Fibroblast of skin of right biceps (primary cell): ENCODE measurements at places on chromosomes 5 and 9.

GRCh38 chr5:79829260-79829659 is 139.6 kb downstream of the CMYA5 start:
- DNase-seq, result no peak

- DNase-seq, result no peak
These were observed 208.8 kb downstream of the SAXO1 start for GRCh38 chr9:18824095-18824666.

DNA sequence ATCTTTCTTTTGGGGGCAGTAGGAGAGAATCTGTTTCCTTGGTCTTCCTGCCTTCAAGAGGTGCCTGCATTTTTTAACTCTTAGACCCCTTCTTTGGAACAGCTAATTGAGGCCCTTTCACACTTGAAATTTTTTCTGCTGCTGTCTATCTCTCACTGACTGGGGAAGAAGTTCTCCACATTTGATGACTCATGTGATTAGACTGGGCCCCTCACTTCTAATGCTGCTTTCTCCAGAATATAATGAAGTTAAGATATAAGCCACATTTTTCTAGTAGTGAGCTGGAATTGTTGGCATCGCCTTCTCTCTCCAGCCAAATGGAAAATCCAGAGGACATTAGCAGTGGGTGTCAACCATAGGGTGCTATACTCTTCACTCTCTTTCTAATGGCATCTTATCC is 12.4 kb downstream of the ZNF474 start:
- peak; percentile 92 for DNase-seq

DNA sequence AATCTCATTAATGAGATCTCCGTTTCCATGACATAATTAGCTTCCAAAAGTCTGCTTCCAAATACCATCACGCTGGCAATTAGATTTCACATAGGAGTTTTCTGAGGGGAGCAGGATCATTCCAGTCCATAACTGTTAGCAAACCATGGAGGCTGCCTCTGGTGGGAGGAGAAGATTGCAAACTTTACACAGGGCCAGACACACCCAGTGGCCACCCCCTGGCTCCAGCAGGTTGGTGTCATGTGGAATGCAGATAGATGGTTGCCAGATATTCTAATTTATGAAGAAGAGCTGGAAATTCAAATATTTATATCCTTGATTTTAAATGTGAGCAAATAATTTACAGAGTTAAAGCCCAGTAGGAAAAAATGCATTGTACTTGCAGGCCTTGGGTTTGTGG is 164.2 kb downstream of the ICE1 start:
- no peak for DNase-seq

DNA sequence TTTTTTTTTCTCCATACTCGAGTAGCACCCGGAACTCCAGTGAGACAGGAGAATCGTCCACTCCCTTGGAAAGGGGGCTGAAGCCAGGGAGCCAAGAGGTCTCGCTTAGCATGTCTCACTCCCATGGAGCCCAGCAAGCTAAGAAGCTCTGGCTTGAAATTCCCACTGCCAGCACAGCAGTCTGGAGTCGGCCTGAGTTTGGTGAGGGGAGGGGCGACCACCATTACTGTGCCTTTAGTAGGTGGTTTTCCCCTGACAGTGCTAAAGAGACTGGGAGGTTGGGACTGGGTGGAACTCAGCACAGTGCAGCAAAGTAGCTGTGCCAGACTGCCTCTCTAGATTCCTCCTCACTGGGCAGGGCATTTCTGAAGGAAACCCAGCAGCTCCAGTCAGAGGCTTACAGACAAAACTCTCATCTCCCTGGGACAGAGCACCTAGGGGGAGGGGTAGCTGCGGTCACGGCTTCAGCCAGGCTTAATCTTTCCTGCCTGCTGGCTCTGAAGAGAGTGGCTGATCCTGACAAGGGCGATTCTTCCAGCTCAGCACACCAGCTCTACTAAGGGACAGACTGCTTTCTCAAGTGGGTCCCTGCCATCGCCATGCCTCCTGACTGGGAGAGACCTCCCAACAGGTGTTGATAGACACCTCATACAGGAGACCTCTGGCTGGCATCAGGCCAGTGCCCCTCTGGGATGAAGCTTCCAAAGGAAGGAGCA is 414.5 kb upstream of the ZNF608 start:
- no peak for DNase-seq

DNA sequence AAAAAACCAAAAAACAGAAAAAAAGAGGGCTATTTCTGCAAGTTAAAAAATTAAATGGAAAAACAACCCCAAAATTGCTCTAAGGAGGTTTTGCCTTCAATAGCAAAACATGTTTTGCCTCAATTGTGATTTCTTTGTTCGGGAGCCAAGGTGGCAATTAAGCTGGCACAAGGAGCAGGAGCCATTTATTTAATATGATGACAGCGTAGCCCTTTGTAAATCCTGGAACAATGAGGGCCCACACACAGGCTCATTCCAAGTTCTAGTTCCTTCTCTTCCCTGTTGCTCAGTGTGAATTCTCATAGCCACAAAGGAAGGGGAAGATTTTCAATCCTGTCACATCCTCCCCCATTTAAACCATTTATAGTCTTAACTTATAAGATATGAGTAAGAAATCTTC is 353.2 kb downstream of the PDE4D start:
- DNase-seq, result no peak
